ENCODE measurements at places on chromosomes 13 and 19.

DNA sequence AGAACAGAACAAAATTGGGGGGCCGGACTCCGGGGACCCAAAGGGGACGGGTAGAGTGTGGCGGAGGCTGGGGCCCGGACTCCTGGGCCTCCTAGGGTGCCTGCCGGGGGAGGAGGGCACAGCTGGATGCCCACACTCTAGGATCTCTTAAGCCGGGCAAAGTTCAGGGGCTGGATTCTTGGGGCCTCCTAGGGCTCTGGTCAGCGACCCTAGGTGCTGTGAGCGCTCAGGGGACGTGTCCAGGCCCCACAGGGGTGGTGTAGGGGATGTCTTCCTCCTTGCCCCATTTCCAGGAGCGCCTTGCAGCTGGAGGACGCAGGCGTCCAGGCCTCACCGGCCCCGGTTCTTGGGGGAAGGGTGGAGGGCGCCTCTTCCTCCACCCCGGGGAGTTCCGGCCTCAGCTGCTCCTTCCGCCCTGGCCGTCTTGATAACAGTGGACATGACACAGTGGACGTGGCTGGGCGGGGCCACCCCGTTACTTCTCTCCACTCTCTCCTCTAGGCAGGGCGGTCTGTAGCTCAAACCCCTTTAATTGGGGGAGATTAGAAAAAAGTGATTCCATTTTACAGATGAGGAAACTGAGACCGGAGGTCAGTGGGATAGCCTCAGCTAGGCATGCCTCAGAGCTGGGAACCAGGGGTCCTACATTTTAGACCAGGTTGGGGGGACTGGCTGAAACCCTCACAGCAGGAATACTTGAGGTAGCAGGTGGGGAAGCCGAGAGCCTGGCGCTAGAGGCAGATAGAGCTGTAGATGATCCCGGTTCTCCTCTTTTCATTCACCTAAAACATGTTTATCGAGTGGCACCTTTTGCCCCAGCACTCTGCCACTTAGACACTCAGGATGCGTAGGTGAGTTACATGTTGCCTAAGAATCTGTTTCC is 705 bp downstream of the STXBP2 start:
- DNase-seq: no peak

DNA sequence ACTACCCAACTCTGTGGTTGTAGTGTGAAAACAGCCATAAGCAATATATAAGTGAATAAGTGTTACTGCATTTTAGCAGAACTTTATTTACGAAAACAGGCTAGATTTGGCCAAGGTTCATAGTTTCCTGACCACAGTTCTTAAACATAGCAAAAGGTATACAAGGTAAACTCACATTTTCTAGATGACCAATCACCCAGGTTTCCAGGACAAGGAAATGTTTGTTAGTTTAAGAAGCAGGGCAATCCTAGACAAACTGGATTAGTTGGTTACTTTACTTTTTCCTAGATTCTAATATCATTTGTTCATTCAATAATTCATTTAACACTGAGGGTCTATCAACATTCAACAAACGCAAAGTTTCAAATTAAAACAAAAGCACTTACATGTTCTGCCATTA is 201.7 kb downstream of the SPRY2 start:
- DNase-seq: no peak

DNA sequence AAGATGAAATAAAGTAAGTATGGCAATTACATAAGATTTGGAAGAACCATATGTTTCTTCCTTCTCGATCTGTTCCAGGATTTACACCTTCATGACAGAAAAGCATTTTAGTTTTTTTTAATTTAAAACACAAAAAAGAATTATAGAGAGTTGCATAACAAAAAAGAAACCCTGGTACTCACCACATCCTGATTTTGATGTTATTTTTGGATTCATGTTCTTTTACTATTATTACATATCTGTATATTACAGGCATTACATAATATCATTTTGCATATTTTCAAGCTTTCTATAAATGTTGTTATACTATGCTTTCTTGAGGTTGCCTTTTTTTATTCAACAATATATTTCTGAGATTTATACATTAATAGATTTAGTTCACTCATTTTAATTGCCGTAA is 6.7 kb upstream of the KATNAL1 start:
- DNase-seq: no peak

GRCh38 chr19:15934332-15935078 is at the start of gene CYP4F11:
TSS of gene CYP4F11 (minus strand) at chr19:15934529. CDS start at chr19:15934408, 121 bp downstream.
- DNase-seq: no peak

- DNase-seq: no peak
These were observed at the start of gene CSNK1G2 for GRCh38 chr19:1941146-1942077. TSS of gene CSNK1G2 (plus strand) at chr19:1941172. CDS start at chr19:1969773, 28,601 bp downstream.

DNA sequence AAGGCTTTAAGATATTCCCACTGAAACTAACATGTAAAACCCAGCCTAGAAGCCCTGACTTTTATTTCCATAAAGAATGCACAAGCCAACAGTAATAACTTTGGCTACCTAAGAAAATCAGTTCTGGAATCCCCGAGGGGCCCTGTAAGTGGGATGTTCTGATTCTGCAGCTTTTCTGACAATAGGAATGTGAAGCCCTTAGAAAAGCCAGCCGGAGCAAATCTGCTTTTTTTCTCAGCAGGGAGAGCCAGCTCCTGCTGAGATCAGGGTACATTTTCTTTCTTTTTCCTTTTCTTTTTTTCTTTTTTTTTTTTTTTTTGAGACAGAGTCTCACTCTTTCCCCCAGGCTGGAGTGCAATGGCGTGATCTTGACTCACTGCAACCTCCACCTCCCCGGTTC is 8.0 kb upstream of the GARRE1 start:
- DNase-seq: no peak

GRCh38 chr13:59660582-59660981 is 503.1 kb downstream of the DIAPH3 start:
- no peak for DNase-seq

GRCh38 chr19:23776507-23777205 is 18.0 kb upstream of the ZNF681 start:
- DNase-seq: no peak

- DNase-seq: no peak
These were observed 7.6 kb downstream of the NUCB1 start for GRCh38 chr19:48907671-48908070.

GRCh38 chr19:51571599-51571998 is 516 bp downstream of the ZNF175 start:
- DNase-seq: no peak

DNA sequence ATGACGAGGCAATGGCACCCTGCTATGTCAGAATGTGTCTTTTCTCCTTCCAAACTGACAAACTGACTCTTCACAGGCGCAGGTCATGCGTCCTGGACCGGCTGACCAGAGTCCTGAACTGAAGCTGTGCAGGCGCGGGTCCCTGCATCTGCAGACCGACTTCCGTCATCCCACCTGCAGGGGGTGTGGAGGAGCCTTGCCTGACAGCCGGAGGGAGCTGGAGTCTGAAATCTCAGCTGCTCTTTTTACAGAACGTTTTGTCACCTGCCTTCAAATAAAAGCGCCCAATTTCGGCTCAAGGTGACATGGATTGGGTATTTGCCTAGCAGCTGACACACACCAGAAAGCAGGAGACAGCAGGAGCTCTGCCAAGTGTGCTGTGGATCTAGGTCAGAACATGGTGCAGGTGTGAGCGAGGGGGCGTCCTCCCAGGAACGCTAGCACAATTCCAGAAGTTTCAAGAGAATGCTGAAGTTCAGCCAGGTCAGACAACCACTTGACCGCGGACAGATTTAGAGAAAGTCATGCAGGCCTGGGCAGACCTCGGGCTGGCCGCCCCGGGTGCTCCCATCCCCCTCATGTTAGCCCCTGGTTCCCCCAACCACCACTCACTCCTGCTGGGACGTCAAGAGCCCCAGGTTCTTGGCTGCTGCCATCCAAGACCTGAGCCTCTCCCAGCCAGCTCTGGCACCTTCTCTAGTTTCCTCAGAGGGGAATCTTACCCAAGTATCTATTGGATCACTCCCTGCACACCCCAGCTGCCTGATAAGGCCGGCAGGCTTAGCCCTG is 32.8 kb downstream of the ELL start:
- no peak for DNase-seq

- DNase-seq: no peak
These were observed 1.2 kb upstream of the KCNA7 start for GRCh38 chr19:49073514-49074378.

DNA sequence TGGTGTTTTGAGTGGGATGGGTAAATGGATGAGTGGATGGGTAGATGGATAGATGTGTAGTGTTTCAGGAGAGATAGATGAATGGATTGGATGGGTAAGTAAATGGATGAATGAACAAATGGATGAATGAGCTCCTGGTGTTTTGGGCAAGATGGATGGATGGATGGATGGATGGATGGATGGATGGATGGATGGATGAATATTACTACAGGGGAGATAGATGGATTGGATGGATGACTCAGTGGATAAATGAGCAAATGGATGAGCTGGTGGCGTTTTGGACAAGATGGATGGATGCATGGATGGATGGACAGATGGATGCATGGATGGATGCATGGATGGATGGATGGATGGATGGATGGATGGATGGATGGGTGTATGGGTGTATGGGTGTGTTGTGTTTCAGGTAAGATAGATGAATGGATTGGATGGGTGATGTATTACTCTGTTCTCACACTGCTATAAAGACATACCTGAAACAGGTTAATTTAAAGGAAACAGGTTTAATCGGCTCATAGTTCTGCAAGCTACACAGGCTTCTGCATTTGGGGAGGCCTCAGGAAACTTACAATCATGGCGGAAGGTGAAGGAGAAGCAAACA is 12.3 kb downstream of the ZSWIM4 start:
- no peak for DNase-seq

- DNase-seq: no peak
These were observed 2.8 kb upstream of the SPRYD7 start for GRCh38 chr13:49938921-49939320.

DNA sequence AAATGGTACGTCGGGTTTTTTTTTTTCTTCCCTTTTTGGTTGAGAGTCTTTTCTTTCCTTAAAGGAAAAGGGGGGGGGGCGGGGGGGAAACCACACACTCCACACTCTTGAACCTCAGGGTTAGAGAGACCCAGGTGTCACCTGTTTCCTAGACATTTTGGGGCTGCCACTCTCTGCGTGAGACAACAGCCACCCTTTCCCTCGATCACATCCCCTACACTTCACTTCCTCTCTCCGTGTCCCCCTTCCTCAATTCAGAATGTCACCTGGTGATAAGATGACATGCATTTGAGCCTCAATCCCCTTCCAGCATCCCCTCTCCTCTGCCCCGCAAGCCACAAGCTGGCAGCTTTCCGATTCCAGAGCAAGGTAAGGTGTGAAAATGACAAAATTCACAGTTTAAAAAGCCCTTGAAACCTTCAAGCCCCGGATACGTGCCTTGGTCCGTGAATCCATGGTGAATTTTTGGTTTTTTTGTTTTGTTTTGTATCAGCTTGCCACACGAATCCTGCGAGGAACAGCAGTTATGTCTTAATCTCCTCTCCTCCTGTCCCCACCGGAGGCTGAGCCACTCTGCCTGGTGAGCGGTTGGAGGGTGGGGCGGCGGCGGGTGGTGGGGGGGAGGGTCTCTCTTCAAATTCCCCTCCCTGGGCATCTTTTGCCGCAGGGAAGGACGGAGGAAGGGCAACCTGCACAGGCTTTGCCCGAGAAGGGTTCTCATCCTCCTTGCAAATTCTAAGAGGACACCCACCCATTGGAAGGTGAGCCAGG is 4.2 kb downstream of the PTPRS start:
- DNase-seq: no peak

- DNase-seq: no peak
These were observed 21.9 kb downstream of the ONECUT3 start for GRCh38 chr19:1774989-1775772.

DNA sequence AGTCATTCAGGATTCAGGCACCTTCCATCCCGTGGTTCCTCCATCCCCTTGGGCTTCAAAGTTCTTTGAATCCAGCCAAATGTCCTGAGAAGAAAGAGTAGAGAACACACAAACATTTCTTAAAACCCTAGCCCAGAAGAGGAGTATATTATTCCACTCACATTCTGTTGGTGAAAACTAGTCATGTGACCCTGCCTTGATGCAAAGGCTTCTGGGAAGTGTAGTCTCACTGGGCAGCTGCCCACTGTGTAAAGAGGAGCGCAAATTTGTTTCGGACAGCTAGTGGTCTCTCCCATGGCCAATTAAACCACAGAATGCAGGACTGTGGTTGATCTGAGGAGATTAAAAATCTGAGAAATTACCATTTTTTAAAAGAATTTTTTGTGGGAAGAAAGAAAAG is 304.4 kb downstream of the SUCLA2 start:
- DNase-seq: no peak

DNA sequence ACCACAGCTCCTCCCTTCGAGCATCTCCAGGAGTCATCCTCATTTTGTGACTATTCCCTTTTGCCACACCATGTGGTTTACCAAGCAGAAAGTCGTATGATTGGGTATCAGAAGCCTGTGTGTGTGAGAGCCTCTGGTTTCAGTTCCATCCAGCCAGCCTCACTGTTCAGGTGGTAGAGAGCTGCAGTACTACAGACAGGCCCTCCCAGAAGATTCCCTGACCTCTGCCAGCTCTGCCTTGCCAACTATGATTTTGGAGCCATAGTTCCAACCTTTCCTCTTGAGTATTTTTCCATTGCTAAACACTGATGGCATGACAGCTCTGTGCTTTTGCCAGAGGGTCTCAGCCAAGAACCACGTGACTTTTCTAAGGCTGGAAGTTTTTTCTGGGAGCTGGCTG is 82.5 kb downstream of the DHRS12 start:
- no peak for DNase-seq

GRCh38 chr19:49155005-49155819 is at the start of gene HRC:
TSS of gene HRC (minus strand) at chr19:49155396. CDS start at chr19:49155237, 159 bp downstream.
- DNase-seq: no peak

GRCh38 chr13:52706081-52706480 is 33.5 kb downstream of the CNMD start:
- DNase-seq: no peak

DNA sequence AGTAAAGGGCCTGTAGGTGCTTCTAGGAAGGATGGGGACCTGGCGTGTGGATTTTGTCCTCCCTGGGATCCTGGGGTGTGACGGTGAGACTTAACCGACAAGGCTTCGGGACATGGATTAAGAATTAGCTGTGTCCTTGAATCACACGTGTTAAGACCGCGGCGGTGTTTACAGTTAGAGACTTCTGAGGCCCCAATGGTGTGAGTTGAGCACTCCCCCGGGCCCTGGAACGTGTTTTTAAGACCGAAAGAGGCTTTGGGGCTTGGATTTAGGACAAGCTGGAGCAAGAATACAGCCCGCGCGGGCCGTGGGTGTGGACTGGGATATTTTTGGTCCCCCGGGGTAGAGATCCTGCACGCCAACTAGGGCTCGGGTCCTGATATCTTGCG is 1.2 kb upstream of the SLC27A1 start:
- DNase-seq: no peak

DNA sequence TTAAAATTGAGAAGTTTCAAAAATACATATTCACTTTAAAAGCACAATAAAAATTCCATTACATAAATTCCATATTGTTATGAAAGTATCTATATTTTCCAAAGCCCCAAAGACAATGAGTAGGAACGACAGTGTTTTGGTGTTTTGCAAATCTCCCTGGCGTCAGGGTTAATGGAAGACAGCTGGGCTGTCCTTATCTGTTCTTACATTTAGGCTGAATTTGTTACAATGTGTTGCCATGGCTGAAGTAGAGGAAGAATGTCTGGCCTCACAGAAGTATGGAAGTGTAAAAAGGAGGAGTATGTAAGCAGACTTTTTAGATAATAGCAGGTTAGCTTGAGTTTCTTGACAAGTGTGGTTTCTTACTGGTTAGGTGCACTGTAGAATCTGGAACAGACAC is 124.4 kb upstream of the SPATA13 start:
- DNase-seq: no peak

GRCh38 chr19:53883231-53883661 is 1.2 kb downstream of the PRKCG start:
- DNase-seq: no peak
